CD4-positive, alpha-beta T cell treated with Interleukin-15 for 4 hours (primary cell): ENCODE measurements at places on chromosomes 1 and 21.

DNA sequence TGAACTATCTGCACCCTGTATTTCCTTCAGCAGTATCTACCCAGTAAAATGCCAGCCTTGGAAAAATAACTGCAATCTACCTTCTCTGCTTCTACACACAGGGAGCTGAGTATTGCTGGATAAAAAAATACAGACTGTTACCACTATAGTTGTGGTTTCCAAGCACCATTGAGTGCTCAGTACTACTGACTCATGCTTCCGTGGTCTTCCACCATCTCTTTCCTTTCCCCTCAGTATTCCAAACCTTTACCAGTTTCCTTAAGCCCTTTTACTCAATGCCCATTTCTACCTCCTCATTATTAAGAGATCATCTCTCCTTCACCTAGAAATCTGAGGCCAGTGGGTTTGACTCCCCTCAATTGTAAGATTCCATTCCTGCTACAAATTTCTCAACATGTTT, 23.8 kb downstream of the GLMN start:
- no peak for DNase-seq

- no peak for DNase-seq
Observed at GRCh38 chr1:3664700-3665375, 12.5 kb downstream of the TP73 start.

- no peak for DNase-seq
Observed at GRCh38 chr1:206753141-206753540, 17.4 kb upstream of the IL19 start.

- no peak for DNase-seq
Observed at GRCh38 chr21:34878501-34878900, 170.6 kb downstream of the RUNX1 start.

GRCh38 chr21:37868446-37869295, 47.6 kb downstream of the KCNJ6 start:
- DNase-seq: no peak

DNA sequence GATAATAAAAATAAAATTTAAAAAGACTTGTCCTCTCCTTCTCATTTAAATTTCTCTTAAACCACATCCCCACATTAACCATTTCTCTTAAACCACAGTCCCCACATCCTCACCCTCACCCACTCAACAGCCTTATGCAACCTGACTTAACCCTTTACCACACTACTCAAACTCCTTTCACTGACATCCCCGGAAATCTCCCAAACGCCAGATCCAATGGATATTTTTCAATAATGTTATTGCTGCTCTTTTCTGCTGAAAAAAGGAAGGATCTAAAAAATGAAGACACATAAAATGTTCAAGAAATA, 54.2 kb upstream of the EEIG2 start:
- DNase-seq: peak; percentile 25

GRCh38 chr21:17929510-17929909, 110.4 kb upstream of the C21orf91 start:
- no peak for DNase-seq

DNA sequence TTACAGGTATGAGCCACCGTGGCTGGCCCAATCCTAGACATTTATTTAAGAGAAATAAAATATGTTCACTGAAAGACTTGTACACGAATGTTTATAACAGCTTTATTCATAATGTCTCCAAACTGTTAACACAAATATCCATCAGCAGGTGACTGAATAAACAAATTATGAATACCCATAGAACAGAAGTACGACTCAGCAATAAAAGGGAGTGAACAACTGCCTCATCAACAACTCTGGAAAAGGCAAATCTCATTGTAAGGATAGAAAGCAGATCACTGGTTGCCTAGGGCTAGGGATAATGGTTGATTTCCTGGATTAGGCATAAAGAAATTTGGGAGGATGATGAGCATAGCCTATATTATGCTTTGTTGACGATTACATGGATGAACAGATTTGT, 41.7 kb downstream of the GABPA start:
- DNase-seq: no peak

DNA sequence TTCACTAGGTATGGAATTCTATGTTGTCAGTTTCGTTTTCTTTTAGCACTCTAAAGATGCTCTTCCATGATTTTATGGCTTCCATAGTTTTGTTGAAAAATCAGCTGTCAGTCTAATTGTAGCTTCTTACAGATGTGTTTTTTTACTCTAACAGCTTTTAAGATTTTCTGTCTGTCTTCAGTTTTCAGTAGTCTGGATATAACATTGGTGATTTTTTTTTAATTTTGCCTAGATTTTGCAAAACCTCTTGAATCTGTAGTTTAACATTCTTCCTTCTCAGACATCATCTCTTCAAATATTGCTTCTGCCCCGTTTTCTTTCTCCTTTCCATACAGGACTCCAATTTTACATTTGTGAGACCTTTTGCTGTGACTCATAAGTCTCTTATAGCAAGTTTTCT, 17.9 kb upstream of the DYRK1A start:
- DNase-seq: no peak

GRCh38 chr1:46421739-46422138, 27.6 kb downstream of the FAAH start:
- no peak for DNase-seq

- no peak for DNase-seq
Observed at GRCh38 chr1:248918131-248918530, 12.1 kb downstream of the PGBD2 start.

GRCh38 chr1:19330449-19331135, 18.5 kb downstream of the SLC66A1 start:
- no peak for DNase-seq

- DNase-seq: no peak
Observed at GRCh38 chr1:7098641-7099040, 313.4 kb downstream of the CAMTA1 start.

DNA sequence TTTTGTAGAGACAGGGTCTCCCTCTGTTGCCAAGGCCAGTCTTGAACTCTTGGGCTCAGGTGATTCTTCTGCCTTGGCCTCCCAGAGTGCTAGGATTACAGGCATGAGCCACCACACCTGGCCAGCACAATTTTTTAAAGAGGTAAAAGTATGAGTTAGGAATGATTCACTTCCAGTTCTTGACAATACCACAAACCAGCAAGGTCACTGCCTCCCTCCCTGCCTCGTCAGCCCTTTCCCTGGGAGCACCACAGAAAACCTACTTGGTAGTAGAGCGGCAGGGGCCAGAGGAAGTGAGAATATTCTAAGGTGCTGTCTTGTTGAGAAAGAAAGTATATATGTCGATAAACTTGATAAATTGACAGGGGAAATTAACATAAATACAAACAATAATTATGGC, 10.8 kb upstream of the CDA start:
- DNase-seq: no peak

DNA sequence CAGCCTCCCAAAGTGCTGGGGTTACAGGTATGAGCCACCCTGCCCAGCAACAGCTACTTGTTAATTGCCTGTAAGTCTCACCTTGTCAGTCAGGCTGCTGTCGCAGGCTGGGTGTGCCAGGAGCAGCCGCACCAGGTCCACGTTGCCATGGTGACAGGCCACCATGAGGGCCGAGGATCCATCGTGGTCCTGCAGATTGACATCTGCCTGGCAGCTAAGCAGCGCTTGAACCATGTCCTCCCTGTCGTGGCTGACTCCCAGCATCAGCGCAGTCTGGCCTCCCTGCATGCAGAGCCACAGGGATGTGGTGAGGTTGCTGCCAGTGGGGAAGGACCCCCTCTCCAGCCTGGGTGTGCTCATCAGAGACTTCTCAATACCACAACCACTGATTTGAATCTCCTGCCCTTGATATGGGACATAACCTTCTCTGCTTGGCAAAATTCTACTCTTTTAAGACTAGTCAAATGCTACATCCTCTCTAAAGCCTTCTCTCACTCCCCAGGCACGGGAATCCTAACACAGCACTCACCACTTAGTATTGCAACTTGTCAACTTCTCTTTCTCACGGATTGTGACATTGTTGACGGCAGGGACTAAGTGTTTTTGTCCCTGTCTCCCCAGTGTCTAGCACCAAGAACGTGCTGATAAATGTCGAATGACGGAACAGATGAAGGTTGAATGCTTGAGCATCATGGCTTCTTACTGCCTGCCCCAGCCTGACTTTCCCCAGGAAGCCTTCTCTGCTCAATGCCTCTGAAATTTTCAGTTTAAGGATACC, 52.9 kb downstream of the L1TD1 start:
- DNase-seq: no peak

- no peak for DNase-seq
Observed at GRCh38 chr21:14306126-14306907, 76.6 kb downstream of the HSPA13 start.

DNA sequence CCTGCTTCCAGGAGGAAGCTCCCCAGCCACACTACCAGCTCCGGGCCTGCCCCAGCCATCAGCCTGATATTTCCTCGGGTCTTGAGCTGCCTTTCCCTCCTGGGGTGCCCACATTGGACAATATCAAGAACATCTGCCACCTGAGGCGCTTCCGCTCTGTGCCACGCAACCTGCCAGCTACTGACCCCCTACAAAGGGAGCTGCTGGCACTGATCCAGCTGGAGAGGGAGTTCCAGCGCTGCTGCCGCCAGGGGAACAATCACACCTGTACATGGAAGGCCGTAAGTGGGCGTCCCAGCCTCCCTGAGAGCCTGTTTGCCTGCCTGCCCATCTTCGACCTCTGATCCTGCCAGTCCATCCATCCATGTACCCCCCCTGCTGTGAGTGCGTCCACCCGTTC, 3.6 kb downstream of the ECM1 start:
- no peak for DNase-seq

- no peak for DNase-seq
Observed at GRCh38 chr1:174174461-174175329, 15.4 kb downstream of the RABGAP1L start.

GRCh38 chr1:218439541-218440295, 94.6 kb downstream of the TGFB2 start:
- no peak for DNase-seq

DNA sequence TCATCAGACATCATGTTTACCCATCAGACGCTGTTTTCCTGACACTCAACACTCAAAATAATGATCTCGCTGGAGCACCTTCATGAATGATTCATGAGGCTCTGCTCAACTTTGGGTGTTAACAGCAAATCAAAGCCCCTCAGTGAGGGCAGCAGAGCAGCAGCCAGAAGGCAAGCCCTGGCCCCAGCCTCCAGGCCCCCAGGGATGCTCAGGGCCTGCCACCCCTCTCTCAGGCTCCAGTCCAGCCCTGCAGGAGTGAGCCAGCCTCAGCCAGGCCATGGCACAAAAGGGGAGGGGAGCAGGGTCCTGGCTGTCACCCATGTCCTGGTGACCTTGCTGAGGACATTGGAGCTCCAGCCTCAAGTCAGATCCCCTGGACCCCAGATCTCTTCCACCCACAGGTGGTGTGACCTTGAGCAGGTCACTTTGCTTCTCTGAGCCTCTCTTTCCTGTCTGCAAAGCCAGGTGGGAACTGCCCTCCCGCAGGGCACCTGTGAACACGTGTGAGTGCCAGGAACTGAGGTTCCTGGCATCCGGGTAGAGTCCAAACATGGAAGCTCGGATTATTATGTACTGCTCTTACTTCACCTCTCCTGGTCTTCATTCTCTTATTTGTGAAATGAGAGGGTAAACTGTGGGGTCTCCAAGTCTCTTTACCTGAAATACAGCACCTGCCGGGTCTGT, 161.6 kb upstream of the VAMP3 start:
- DNase-seq: no peak

DNA sequence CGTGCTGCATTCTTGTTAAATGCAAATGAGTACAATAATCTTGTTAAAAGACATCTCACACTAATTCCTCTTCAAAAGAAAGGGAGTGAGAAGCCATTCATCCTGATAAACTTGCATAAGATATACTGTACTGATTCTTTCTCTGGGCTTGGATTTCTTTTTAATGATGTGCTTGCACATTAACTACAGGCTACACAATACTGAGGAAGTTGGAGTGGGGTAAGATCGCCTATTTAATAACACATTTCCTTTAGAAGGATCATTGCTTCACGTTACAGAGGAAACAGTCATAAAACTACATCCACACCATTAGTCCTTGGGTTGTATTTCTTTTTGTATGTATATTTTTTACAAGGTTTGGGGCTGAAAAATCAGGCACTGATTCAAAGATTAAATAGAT, 36.6 kb downstream of the NRIP1 start:
- no peak for DNase-seq

- DNase-seq: no peak
Observed at GRCh38 chr1:84919461-84919970, 26.5 kb upstream of the LPAR3 start.

DNA sequence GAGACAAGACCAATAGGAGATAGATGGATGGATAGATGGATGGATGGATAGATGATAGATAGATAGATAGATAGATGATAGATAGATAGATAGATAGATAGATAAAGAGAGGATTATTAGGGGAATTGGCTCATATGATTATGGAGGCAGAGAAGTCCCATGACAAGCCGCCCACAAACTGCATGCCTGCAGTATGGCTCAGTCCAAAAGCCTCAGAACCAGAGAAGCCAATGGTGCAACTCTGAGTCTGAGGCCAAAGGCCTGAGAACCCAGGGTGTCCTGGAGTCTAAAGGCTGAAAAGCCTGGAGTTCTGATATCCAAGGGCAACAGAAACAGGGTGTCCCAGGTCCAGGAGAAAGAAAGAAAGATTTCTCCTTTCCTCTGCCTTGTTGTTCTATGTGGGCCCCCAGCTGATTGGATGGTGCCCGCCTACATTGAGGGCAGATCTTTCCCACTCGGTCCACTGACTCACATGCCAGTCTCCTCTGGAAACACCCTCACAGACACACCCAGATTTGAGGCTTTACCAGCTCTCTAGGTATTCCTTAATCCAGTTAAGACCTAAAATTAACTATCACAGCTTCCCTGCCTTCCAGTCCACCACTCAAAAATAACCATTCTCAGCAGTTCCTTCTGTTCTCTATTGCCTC, 39.6 kb upstream of the IRF2BP2 start:
- no peak for DNase-seq

DNA sequence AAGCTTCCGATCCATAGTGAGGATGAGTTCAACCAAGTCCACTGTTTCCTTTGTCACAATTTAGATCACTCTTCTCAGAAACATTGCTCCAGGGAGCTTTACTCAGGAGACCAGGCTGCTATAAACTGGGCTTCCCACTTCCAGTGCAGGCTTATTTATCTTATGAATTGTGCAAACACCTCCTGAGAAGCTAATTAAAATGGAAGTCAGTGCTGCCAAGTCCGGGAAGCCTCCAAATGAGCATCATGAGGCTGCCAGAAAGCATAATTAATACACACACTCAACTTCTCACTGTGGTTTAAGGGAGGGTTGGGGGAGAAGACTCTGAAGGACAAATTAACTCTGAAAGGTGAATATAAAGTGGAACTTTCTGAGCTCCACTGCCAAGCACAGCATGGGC, 145.0 kb upstream of the SGIP1 start:
- no peak for DNase-seq

DNA sequence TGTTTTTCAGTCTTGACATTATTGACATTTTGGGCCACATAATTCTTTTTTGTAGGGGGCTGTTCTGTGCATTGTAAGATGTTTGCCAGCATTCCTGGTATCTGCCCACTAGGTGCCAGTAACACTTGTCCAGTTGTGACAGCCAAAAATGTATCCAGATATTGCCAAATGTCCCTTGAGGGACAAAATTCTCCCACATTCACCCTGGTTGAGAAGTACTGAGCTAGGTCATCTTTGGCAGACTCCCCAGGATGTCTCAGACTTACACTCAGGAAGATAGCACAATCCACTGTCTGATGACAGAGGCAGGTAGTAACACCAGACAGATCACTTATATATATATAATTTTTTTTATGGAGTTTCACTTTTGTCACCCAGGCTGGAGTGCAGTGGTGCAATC, 5.9 kb downstream of the CD48 start:
- no peak for DNase-seq
